ENCODE measurements at places on chromosomes 7 and 10. TPM values are rescaled to one million over a fixed set of nuclear protein-coding genes. Genes with fewer than 3 reads are reported as not detected.

DNA sequence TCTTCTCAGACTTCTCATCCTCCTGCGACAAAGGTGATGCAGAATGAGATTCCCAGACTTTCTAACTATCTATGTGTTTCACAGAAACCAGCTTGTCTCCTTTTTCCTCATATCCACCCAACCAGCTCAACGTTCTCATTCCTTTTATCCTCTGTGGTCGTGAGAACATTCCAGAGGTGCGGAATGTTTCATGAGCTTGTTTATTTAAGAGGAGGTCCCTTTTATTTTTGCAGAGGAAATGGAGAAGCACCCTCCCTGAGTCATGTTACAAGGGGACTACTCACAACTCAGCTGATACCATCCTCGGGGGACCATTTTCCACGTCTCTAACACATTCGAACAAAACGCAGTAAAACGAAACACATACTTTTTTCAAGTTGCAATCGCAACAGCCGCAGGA, 93.2 kb downstream of the ZRANB1 start:
- H3K4me1 ChIP-seq, result peaks cover 60% of the 10 kb centered on the region
- H3K36me3 ChIP-seq, result no peaks in the 10 kb centered on the region
- DNase-seq, result no peak
- H3K27me3 ChIP-seq, result no peaks in the 10 kb centered on the region
- no peak overlapping the region for H3K4me3 ChIP-seq
- no peak overlapping the region for H3K27ac ChIP-seq

DNA sequence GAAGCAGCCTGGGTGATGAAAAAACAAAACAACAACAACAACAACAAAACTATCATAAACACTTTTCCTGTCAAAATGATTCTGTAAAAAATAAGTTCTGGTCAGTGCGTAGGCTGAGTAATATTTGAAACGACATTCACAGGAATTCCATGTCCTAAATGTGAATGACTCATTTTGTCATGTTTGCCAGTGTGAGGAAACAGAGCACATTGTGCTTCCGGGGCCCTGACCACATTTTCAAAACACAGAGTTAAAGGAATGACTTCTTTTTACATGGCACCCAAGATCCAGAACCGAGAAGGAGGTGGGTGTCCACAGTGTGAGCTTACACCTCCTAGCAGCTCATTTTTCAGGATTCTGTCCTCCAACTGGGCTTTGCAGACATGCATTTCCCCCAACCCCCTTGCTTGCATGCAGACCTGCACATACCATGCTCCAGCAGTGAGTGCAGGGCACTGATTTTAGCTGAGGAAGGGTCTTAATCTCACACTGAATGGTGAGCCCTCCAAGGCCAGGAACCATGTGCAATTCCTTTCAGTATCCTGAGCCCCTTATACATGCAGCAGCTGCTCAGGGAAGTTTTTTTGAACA, 3.0 kb downstream of the CLRN3 start:
- no peaks in the 10 kb centered on the region for H3K36me3 ChIP-seq
- no peak overlapping the region for H3K4me3 ChIP-seq
- no peak for DNase-seq
- H3K27ac ChIP-seq, result no peak overlapping the region
- H3K27me3 ChIP-seq, result no peaks in the 10 kb centered on the region
- peaks cover 43% of the 10 kb centered on the region for H3K4me1 ChIP-seq

- no peaks in the 10 kb centered on the region for H3K27me3 ChIP-seq
- H3K36me3 ChIP-seq, result no peaks in the 10 kb centered on the region
- no peak for DNase-seq
- H3K4me1 ChIP-seq, result no peaks in the 10 kb centered on the region
- H3K27ac ChIP-seq, result no peak overlapping the region
- H3K4me3 ChIP-seq, result no peak overlapping the region
Measured at GRCh38 chr10:114207349-114207748, 28.2 kb downstream of the TDRD1 start.

DNA sequence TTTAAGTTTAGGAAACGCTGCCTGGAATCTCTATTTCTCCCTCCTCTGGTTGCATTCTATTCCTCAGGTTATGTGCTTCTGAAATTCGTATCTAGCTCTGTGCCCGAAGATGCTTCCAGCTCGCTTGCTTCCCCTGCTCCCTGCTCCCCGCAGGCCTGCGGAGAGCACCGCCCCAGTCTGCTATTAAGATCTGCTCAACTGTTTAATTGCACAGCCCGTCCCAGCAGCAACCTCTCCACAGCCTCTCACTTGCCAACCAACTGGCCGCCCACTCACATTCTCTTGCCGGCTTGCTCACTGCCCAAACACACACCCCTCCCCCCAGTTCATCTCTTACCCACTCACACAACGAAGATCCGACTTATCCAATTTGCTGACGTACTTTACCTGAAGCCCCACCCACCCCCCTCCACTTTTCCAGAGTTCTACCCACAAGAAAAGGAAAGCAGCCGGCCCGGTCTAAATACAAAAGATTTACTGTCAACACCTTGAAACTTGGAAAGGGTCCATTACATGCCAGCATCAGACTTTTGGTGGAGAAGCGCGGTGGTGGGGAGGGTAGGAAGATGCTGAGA, 167.3 kb upstream of the KLF14 start:
- H3K36me3 ChIP-seq, result peaks cover 31% of the 10 kb centered on the region
- no peak overlapping the region for H3K4me3 ChIP-seq
- peak; percentile 73 for DNase-seq

GRCh38 chr10:5960070-5960972, 17.0 kb downstream of the IL15RA start:
- H3K27me3 ChIP-seq, result no peaks in the 10 kb centered on the region
- DNase-seq, result peak; percentile 10
- H3K27ac ChIP-seq, result no peak overlapping the region

- peaks cover 4% of the 10 kb centered on the region for H3K36me3 ChIP-seq
- no peaks in the 10 kb centered on the region for H3K27me3 ChIP-seq
- no peak overlapping the region for H3K27ac ChIP-seq
- H3K4me1 ChIP-seq, result no peaks in the 10 kb centered on the region
Measured at GRCh38 chr7:104179178-104179577, 28.6 kb downstream of the ORC5 start.

GRCh38 chr7:12796397-12797127, 109.1 kb downstream of the ARL4A start:
- DNase-seq, result no peak

Gene EPO
- not detected for total RNA-seq

Gene MACROH2A2
- total RNA-seq, result 12.9 TPM

DNA sequence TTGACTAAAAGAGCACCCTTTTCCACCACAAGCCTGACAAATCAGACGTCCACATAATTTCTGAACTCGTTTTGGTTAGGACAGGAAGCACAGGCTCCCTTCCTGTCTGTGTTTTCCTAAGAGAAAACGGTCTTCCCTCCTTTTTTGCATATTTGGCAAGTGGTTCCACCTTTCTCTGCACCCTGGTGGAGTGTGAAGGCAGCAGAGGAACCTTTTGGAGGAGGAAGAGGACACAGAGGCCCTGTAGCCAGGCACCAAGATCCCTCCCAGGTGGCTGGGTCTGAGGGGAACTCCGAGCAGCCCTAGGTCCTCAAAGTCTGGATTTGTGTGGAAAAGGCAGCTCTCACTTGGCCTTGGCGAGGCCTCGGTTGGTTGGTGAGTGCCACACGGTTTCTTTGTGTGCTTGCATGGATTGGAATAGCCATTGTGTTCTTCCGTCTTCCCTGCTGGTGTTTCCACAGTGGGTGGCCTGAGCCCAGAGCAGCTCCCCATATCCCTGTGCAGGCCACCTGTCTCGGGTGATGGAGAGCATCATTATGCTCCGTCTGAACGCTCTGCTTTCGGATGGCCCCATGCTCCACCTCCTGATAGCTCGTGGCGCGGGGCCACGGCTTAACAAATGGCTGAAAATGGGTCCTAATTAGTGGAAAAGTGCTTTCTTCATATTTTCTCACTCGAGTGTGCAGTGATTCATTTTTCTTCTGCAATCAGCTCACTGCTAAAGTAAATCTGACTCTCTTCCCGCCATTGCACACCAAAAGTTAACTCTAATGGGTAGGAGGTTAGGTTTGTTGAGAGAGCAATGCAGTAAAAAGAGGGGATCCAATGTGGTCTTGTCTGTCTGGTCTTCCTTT, 4.2 kb downstream of the IKZF1 start:
- no peak overlapping the region for H3K4me3 ChIP-seq
- no peaks in the 10 kb centered on the region for H3K36me3 ChIP-seq
- H3K27ac ChIP-seq, result no peak overlapping the region
- DNase-seq, result no peak
- no peaks in the 10 kb centered on the region for H3K4me1 ChIP-seq

DNA sequence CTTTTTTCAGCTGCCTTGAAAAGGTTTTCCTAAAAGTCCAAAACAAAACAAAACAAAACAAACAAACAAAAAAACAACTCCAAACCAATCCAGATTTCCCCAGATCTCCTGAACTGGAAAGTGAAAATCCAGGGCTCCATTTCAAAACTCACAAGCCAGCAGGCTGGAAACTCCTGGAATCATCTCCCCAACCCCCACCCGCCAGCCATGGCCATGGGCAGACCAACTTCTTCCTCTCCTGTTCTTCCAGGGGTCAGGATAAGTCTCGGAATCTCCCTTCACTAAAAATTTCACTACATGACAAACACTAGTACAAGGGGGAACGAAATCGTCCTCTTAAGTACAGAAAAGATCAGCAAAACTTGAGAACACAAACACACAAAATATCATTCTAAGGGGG, 40.4 kb downstream of the GNA12 start:
- peaks cover 28% of the 10 kb centered on the region for H3K4me1 ChIP-seq
- H3K27me3 ChIP-seq, result no peaks in the 10 kb centered on the region
- DNase-seq, result no peak
- no peak overlapping the region for H3K27ac ChIP-seq

GRCh38 chr10:104080762-104081161, 4.9 kb downstream of the COL17A1 start:
- no peak overlapping the region for H3K4me3 ChIP-seq
- no peak for DNase-seq
- no peaks in the 10 kb centered on the region for H3K36me3 ChIP-seq
